ENCODE measurements at places on chromosomes 2 and 18.

GRCh38 chr2:108220942-108221541, 18.7 kb upstream of the SULT1C3 start:
- DNase-seq, result no peak

- DNase-seq, result no peak
These were observed 8.9 kb upstream of the OTOF start for GRCh38 chr2:26486789-26487188.

- DNase-seq, result no peak
These were observed 34.2 kb downstream of the TGFA start for GRCh38 chr2:70519453-70519852.

DNA sequence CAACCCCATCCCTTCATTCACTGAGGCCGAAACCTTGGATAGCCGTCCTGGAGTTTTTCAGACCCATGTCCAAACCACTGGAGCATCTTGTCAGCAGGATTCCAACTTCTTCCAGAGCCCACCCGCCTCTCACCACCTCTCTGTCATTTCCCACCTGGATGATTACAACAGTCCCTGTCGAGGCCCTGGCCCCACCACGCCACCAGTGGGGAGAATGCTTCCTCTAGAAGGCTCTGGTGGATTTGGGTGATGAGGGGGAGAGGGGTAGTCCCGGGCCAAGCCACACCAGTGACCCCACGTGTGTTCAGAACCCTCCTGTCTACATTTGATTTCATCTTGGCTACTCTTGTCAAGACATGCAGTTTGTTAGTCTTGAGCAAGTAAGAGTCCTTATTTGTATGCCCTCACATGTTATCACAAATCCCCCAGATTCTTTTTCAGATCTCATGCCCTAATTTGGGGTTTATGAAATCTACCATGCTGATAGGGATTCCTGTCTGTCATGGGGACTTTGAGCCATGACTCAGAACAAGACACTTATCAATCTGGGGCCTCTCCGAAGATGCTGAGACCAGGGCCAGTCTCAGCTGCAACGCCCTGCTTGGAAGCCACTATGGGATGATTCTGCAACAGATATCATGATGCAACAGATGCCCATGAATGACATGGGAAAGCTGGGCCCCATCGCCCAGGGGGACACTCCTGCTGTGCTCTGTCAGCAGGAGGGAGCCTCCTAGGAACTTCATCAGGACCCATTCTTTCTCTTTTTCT, 186.1 kb downstream of the ZFP36L2 start:
- no peak for DNase-seq

DNA sequence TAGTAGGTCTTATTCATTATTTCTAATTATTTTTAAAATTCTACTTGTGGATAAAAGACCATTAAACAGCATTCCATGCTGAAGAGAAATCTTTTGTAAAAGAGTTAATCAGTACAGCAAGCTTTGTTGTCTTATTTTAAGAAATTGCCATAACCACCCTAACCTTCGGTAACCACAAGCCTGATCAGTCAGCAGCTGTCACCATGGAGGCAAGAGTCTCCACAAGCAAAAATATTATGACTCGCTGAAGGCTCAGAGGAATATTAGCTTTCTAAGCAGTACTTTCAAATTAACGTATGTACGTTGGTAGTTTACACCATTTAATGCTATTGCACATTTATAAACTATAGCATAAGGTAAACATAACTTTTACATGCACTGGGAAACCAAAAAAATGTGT, 650.5 kb upstream of the LINC00305 start:
- no peak for DNase-seq

DNA sequence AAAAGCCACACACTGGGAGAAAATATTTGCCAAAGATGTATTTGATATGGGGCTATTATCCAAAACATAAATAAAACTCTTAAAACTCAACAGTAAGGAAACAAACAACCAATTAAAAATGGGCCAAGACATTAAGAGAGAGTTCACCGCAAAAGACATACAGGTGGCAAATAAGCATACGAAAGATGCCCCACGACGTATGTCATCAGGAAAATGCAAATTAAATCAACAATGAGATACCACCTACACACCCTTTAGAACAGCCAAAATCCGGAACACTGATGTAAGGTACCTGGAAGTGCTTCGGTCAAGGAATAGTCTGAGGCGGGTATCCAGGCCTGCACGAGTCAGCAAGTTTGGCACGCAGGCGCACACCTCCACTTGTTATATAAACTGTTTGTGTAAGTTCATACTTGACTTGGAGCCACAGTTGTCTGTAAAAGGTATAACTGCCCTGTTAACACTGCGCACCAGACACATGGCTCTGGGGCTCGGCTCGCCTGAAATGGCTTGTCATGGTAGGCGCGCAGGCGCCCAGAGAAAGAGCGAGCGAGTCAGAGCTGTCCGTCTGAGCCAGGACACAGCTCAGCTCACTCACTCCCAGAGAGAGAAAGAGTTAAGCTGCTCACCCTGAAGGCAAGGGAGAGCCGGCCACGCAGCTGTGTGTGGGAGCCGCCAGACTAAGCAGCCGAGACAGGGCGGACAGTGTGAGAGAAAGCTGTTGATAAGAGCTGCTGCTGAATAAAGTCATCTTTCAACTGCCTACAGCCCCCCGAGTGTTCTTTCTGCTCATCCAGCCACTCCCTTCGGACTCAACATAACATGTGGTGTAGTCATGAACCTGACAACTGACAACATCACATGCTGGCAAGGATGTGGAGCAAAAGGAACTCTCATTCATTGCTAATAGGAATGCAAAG, 87.3 kb downstream of the HNRNPLL start:
- DNase-seq, result no peak

GRCh38 chr2:85395912-85396475, 14.2 kb downstream of the CAPG start:
- DNase-seq, result no peak

DNA sequence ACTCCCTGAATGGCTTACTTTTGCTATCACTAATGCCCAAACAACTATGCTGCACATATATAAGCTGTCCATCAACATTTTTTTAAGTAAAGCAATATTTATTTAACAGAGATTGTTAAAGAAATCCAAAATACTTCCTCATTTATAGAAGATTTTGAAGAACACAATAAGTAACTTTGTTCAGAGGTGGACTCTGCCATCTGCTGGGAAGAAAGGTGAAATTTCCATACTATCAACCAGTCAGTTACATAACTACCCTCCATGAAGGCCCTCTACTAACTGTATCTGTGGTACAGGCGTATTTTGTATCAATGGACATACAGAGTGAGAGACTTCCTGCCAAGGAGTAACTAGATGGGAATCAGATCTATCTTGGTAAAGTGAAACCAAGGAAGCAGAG, 106.0 kb downstream of the DTNB start:
- peak; percentile 88 for DNase-seq

GRCh38 chr2:41955316-41956043, 92.3 kb upstream of the PKDCC start:
- peak; percentile 6 for DNase-seq

DNA sequence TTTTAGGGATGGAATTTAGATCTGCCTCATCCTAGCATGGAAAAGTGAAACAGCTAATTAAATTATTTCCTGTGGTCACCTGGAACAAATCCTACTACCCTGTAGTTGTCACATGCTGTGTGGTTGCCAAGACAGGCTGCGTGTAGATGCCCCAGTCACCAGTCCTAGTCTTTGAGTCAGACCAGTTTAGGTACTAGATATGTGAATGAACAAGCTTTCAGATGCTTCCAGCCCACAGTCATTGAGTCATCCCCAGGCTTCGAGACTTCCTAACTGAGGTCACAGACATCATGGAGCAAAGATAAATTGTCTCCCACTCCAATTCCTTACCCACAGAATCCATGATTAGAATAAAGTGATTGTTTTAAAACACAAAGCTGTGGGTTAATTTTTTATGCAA, 35.8 kb upstream of the GRB14 start:
- DNase-seq, result no peak

DNA sequence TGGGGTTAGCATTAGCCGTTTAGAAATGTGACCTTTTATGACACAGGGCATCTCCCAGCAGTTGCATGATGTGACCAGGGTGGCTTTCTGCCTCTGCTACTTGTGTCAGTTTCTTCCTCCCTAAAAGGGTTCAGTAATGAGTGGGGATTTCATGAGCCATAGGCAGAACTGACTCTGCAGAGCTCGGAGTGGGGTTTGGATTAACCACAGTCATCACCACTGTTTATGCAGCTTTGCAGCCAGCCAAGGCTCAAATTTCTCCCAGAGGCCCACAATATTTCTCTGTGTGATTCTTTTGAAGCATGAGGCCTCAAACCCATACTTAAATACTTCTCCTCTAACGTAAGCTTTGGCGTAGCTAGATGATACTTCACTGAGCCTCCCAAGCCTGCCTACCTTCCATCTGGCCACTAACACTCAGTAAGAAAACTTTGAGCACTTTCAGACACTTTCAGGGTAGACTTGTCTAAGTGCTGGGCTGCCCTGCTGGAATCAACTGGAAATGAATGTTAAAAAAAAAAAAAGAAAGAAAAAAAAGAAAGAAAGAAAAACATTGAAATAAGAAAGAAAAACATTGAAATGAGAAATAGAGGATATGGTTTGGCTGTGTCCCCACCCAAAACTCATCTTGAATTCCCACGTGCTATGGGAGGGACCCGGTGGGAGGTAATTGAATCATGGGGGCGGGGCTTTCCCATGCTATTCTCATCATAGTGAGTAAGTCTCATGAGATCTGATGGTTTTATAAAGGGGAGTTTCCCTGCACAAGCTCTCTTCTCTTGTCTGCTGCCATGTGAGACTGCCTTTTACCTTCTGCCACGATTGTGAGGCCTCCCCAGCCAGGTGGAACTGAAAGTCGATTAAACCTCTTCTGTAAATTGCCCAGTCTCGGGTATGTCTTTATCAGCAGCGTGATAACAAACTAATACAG, 11.5 kb upstream of the LAPTM4A start:
- DNase-seq, result no peak

- no peak for DNase-seq
These were observed 407.0 kb upstream of the CDH19 start for GRCh38 chr18:67010919-67011318.

GRCh38 chr2:233972941-233973575, 55.9 kb downstream of the TRPM8 start:
- DNase-seq, result no peak

DNA sequence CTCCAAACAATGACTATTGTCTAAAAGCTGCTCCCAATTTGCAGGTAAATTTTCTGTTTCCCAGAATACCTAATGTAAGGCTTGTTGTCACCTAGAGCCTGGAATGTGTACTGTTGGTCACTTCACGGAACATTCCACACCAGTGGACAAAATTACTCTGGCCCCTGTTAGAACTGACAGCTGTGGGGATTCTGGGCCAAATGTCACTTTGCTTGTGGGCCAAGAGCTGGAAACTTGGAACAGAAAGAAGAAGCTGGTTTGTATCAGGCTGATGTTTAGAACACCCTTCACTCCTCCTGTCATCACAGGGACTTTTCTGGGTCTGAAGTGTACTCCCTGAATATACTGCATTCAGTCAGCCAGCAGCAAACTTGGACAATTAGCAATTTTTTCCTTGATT, 495.6 kb upstream of the SYT4 start:
- no peak for DNase-seq

DNA sequence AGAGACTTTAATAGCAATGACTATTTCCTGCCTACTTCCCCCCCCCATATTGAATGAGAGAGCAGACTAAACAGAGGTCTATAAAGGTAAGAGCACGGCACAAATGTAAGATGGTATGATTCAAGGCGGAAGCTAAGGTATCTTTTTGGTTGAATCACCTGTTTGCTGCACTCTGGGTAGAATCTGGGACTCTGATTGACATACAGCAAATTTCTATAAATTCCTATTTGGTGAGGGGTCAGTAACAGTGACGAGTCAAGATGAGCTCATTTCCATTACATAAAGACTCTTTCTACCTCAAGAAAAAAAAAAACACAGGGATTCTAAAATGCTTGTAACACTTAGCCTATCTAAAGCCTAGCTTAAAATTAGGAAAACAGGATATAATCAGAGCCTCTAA, 297.3 kb downstream of the TNS1 start:
- DNase-seq, result no peak

DNA sequence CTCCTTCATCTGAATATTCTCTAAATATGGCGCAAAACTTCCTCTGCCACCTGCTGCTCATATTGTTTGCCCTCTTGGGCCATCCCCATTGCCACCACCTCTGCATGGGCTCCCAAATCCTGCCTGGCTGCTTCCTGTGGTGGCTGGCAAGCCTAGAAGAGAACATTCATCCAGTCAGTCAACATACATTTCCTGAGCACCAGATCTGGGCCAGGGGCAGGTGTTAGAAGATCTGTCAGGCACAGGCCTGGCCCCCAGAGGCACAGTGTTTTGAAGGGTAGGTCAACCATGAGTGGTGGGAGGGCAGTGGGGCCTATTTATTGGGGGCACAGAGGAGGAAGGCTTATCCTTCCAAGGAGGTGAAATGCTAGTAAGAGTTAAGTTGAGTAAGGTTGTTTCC, 73.2 kb downstream of the TMEM247 start:
- no peak for DNase-seq

- no peak for DNase-seq
These were observed 393 bp downstream of the IL1R1 start for GRCh38 chr2:102142829-102143449.

- DNase-seq, result no peak
These were observed 2.8 kb upstream of the CDCA7 start for GRCh38 chr2:173351879-173352278.

DNA sequence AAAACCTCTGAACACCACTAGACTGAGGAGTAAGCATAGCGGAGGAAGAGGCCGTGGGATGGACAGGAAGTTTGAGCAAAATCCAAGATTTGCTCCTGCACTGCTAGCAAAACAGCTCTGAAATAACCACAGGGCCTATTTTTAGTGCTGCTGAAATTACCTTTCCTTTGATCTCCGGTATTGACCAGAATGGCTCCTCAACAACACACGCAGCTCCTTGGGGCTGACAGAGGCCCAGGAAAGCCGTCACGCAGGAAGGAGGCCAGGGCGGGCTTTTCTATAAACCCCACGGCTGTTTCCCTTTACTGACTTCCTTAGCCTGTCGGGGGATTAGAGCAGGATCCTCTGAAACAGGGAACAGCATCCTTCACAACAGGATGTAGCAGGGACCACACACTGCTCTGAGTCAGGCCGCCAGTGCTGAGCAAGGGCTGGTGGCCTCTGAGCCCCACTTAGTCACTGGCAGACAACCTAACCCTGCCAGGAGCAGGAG, 80.8 kb upstream of the LCLAT1 start:
- DNase-seq, result peak; percentile 51

Data from Kasumi-1 (cell line).